ENCODE measurements at places on chromosomes 11 and 22.

GRCh38 chr22:33209930-33210784, 152.0 kb upstream of the SYN3 start:
- peak; percentile 59 for DNase-seq

- no peak for DNase-seq
Measured at GRCh38 chr11:65431451-65432099, 9.0 kb downstream of the NEAT1 start.

DNA sequence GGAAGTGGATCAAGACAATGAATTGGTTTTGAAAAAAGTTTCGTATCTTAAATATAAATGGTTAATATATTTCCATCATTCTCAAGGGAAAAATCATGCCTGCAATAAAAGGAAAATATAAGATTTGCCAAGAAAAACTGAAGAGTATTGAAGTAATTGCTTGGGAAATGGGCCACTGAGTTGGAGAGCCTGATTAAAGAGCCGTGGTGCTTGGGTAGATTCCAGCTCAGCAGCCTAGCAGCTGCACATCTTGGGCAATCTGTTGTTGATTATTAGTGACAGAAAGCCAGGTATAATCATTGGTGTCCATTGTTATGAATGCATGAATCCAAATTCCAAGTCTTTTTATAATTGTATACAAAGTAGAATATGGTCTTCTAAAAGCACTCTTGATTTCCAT, 800.9 kb upstream of the CHORDC1 start:
- DNase-seq, result no peak

DNA sequence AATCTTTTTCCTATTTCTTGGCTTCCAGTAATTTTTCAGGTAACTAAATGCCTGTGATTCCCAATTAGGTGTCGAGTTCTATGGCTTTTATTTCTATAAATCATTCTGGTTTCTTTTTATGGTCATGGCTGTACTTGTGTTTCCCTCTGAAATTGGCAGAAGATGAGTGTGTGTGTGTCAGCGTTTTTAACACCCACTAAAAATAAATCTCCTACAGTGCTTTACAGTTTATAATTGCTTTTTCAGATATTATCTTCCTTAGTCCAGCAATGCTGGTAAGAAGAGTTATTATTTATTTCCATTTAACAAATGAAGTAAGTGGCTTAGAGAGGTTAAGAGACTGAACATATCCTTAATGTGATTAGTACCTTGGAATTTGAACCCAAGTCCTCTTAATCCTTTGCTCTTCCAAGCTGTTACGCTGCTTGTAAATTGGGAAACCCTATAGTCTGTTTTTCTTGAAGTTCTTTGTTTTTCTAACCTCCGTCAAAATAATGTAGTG, 125.2 kb downstream of the TEAD1 start:
- peak; percentile 46 for DNase-seq

GRCh38 chr11:121652971-121653370, 200.2 kb upstream of the SORL1-AS1 start:
- peak; percentile 77 for DNase-seq

DNA sequence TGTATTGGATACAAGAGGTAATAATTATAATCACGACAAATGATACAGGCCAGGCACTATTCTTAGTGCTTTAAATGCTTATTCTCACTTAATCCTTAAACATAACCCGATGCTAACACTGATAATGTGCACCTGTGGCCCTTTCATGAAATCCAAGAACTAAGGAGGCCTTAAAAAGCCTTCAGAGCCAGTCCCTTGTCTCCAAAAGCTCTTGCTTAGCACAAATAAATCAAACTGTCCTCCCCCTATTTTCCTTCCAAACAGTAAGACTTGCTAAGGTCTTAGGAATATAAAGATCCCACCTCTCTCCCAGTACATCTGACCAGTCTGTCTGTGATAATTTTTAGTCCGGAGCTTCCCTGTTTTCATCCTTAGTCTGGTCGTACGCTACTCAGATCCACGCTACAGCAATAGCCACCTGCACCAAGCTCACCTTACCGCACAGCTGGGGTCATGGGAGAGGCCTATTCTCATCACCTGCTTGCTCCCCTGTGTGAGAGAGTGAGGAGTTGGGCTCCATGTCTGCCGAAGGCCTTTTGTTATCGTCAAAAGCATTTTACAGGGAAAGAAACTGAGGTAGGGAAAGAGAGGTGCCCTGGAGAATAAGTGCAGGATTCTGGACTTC, 16.9 kb downstream of the FXYD6 start:
- peak; percentile 5 for DNase-seq

DNA sequence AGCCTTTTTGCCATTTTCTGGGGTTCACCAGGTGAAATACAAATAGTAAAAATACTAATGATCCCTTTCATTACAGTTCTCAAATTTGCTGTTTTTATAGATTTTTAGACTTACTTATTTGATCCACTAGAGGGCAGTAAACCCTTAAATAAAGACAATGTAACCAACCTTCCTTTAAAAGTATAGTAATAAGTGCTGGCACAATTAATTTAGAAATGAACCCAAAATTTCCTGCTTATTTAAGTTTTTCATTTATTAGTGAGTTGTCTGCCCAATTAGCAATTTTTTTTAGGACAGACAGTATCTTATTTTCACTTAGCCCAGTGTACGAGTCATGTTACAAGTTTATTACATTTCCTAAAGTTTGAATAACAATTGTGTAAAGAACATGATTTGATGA, 4.7 kb downstream of the DDIAS start:
- DNase-seq, result peak; percentile 77

- DNase-seq, result peak; percentile 49
Measured at GRCh38 chr11:64028398-64029115, 7.2 kb upstream of the FLRT1 start.

GRCh38 chr11:13745165-13745564, 76.7 kb downstream of the FAR1 start:
- DNase-seq, result no peak

DNA sequence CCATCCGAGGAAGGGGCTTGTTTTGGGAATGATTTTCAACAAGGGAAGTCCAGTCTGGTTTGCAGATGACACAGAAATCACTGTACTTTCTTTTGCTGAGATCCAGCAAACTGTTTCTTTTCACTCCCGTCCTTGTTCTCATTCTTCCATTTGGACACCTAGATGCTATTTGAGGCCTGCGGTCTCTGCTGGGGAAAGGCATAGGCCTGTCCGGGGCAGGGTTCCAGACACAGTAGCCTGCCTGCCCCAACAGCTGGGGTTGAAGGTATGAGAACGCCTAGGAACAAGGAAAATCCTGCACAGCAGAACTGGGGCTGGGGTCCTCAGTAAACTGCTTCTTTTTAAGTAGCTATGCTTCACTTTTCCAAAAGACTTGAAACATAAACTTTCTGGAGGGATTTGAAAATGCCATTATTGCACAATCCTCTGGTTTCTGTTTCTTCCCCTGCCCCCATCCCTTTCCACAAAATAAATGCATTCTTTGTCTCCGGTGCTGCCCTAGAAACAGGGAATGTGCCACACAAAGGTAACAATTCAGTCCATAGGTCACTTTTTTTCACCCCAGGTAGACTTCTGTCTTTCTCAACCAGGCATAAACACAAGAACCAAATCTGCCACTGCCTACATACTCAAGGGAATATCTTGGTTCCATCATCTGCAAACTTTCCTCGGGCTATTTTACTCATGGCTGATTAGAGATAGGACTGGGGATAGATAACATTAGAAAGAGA, 174.8 kb upstream of the MTMR2 start:
- no peak for DNase-seq

DNA sequence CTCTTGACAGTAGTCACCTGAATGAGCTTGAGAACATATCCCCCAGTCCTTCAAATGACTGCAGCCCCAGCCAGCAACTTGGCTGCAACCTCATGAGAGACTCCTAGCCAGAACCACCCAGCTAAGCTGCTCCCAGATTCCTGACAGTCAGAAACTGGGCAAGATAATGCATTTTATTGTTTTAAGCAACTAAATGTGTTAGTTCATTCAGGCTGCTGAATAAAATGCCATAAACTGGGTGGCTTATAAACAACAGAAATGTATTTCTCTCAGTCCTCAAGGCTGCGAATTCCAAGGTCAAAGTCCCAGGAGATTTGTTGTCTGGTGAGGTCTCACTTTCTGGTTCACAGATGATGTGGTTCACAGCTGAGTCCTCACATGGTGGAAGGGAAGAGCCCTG, 5.8 kb upstream of the PAMR1 start:
- DNase-seq, result no peak

- DNase-seq, result no peak
Measured at GRCh38 chr11:65945430-65945911, at the start of gene TSGA10IP. Gene TSGA10IP, plus strand, starts transcription at chr11:65945480. Its CDS starts 196 bp downstream, at chr11:65945676.

DNA sequence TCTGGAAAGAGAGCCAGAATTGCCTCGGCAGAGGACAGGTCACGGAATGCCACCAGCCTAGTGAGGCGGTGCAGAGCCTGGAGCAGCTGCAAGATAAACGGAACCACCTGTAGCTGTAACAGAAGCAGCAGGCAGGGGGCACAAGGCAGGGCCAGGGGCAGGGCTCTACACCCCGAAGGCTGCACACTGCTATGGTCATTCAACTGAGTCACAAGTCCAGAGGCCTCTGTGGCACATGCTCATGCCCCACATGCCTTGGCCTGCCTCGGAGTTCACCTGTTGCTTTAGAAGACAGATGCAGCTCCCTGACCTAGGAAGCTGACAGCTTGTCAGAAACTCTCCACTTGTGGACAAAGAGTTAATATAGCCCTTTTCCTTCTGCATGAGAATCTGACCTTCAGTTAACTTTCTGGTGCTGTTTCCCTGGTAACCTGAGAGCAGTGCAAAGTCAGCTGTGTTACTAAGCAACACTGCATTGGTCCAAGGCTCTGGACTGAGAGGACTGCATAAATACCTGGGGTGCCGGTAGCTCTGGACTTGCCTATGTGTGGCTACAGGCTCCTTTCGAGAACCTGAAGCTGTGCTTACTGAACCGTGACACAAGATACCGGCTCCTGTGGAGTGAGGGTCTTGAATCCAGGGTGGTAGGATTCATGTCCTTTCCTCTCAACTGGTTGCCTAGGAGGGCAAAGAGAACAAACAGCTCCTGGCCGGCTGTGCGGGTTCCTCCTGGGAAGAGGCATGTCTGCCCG, 10.5 kb downstream of the COMMD9 start:
- DNase-seq, result no peak

GRCh38 chr11:392102-392777, 1.8 kb upstream of the PKP3 start:
- DNase-seq, result no peak

DNA sequence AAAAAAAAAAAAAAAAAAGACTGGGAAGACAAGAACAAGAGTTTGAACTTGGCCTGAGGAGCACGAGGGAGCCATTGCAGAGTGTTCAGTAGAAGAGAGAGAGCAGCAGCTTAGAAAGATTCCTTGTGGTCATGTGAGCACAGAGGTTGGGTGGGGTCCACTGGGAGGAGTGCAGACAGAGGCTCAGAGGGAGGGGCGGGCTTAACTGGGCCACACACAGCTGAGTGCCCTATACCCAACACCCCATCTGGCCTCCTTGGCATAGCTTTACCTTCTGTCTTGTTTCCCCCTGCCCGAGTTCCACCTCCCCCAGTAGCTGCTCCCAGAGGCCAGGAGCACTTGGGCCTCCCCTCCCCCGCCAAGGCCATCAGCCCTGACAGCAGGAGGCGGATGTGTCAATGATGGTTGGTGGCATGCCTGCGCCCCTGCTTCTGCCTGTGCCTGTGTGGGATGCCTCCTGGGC, 12.1 kb downstream of the C11orf86 start:
- DNase-seq, result no peak

GRCh38 chr22:17803609-17804270, 29.5 kb upstream of the BID start:
- DNase-seq, result no peak

DNA sequence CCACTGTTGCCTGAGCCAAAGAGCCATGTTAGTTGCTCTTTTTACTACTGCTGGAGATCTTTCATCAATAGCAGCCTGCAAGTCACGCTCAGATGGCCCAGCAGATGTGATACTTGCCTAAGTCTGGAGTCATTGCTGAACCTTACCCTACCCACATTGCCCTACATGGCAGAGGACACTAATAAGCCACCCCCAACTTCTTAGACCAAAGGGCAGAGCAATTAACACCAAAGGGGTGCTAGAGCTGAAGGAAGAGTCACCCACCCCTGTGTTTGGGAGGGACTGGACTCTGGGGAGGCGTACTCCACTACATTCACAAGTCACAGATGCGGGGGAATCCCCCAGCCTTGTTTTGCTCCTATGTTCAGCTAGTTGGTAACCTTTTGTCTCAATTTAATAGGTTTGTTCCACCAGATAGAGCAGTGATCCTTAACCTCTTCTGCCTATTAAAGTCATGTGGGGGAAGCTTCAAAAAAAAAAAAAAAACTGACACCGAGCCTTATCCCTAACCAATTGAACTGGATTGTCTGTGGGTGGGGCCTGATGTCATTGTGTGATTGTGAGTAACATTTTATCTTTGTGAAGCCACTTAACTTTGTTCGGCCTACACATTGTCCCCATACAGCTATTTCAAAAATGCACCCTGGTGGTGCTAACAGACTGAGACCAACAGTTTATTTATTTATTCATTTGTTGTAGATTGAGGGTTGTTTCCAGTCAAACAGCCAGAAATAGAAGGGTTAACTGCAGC, 13.1 kb downstream of the ADM start:
- no peak for DNase-seq

GRCh38 chr22:37547251-37547741, 13.0 kb upstream of the CDC42EP1 start:
- no peak for DNase-seq

GRCh38 chr22:49212466-49212865, 615.2 kb downstream of the BRD1 start:
- DNase-seq, result no peak

- no peak for DNase-seq
Measured at GRCh38 chr11:96227244-96227643, 115.8 kb downstream of the MAML2 start.

DNA sequence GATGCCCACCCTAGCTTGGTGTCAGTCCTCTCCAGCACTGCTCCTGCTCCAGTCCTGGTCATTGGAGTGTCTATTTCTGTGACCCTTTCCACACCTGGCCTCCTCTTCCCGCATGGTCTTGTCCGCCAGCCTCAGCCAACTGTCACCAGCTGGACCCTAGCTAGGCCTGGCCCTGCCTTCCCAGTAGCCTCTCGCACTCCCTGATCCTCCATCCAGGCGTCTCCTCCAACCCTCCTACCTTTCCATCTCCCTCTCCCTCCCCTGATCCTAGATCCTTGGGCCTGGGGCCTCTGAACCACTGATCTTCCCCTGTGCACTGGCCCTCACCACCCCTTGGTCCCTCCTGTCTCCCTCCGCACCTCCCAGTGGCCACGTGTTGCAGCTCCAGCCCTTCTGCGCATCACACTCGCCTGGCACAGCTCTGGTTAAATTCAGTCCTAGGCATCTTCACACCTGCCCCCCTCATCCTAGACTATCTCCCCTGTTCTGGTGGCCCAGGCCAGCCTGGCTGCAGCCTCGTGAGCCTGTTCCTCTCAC, 9.9 kb downstream of the SYNGR1 start:
- no peak for DNase-seq

Data from HAP-1 (cell line).